ENCODE measurements at places on chromosomes 2 and 18.

DNA sequence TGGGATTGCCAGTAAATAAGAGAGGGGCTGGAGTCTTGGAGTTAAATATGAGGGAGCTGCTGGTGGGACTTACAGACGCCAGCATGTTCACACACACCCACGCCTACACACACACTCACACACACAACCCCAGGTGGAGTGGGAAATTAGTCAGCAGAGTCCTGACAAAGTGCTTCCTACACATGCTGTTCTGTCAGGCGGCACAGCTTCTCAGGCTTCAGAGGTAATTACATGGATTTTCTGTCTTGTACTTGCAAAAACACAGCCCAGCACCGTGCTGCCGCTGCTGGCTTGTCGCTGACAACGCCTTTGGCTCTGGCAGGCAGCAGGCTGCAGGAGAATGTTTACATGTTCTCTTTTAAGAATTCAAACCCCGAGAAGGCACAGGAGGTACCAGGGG, 1186.3 kb upstream of the CELF4 start:
- no peak for DNase-seq

GRCh38 chr2:185012643-185013042, 414.3 kb downstream of the ZNF804A start:
- DNase-seq: no peak

DNA sequence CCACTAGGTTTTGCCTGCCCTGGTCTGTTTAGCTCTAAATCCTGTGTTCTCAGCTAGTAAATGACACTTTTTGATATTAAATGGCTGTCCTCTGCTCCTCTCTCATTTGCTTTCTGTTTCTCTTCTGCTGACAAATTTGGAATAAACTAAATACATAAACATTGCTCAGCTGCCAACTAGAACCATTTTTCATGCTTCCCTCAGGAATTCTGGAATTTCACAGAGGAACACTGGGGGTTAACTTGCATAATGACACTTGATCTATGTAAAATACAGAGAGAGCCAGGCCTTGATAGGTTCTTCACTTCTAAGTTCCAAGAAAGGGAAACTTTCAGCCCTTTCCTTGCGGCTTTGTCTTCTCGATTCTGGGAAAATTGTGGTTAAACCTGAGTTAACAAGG, 450.6 kb upstream of the ST6GAL2 start:
- DNase-seq: no peak

DNA sequence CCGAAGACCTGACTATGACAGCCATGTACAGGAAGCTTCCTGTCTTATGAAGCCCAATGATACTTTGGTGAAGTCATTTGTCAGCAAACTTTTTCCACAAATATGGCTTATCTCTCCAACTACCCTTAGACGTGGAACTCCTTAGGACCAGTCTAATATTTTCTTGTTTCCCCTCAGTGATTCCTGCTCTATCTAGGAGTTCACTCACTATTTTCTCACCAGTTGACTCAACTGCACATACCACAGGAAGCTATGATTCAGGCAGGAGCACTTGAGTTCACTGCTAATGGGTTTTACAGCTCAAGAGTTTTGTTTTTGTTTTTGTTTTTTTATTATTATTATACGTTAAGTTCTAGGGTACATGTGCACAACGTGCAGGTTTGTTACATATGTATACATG, 109.3 kb downstream of the ANTXR1 start:
- peak; percentile 43 for DNase-seq

DNA sequence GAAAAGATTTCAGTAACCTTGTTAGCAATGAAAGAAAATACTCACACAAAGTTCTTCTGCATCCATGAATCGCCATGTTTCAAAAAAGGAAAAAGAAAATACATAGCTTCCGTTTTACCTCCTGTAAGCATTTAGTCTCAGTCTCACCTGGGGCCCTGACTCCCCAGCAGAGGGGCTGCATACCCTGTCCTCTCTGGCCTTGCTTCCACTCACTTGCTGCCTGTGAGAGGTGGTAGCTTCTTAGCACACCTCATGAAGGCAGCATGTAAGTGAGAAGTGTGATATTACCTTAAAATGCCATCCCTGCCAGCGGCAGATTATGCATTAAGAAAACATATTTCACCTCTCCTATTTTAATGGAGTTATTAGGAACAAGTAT, 49.3 kb upstream of the ZNF385B start:
- DNase-seq: no peak

DNA sequence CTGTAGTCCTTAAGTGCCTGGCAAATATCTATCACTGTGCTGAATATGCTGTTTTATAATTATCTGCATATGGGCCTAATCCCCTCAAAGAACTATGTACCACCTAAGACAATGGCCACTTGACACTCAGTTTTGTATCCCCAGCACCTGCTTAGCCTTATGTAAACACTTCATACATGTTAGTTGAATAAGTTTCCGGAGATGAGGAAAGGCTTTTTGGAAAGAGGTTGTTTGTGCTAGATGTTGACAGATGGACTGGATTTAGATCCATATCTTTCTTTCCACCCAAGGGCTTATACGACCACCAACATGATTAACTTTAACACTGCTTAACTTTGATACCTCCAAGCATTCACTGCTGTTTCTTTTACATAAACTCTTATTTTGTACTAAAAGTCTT, 63.3 kb downstream of the FAM228A start:
- DNase-seq: no peak

GRCh38 chr2:240288087-240288521, 147.4 kb upstream of the GPC1 start:
- DNase-seq: no peak

DNA sequence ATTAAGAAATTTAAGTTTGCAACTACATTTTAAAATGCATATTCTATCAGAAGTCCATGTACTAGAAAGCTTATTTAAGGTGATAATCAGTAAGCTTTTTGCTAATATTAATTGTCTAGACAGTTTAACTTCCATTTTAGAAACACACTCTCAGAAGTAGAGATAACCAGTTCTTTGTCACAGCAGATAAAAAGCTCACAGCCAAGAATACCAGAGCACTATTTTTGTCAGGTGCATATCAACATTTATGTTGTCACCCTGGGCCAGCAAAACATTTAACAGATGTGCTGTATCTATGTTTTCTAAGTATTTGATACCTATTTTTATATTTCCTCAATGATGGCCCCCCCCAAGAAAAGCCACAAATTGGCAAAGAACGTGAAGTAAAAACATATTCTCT, 192.6 kb downstream of the ERBB4 start:
- no peak for DNase-seq

GRCh38 chr2:163347982-163348856, 387.6 kb downstream of the FIGN start:
- peak; percentile 51 for DNase-seq

- no peak for DNase-seq
These were observed 109.7 kb downstream of the MAP4K4 start for GRCh38 chr2:101807242-101807641.

DNA sequence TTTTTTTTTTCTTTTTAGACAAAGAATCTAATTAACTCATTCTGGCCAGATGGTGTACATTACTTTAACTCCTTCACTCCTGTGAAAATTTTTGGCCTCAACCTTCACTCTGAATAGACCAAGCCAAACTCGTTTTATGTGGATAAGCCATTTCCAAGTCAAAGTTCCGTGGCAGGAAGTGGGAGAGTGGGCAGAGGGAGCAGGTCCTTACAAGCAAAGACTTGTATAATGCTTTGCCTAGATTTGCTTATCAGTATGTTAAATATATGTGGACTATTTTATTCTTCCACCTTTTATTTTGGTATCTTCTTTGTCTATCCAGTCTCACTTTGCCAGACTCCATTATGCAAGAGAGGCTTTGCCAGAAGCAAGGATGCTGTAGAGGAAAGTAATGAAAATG, 178.1 kb upstream of the TNP1 start:
- DNase-seq: no peak

- DNase-seq: no peak
These were observed 55.0 kb downstream of the RNF144A start for GRCh38 chr2:6972067-6972710.

DNA sequence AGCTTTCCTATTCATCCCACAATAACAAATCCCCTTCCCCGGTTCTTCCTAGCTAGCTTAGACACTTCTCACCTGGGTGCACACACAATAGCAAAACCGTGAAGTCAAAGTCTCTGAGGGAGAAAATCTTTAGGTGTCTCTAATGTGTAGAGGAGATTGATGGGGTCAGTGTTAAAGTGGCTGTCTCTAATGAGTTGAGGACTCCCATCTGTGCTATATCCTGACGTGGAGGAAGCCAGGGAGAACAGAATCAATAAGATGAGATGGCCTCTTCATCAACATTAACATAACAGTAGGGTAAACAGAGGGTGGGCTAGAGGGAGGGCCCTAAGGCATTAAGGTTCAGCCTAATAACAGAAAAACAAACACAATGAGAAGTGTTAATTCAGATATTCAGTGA, 120.4 kb downstream of the SLC5A7 start:
- DNase-seq: no peak

DNA sequence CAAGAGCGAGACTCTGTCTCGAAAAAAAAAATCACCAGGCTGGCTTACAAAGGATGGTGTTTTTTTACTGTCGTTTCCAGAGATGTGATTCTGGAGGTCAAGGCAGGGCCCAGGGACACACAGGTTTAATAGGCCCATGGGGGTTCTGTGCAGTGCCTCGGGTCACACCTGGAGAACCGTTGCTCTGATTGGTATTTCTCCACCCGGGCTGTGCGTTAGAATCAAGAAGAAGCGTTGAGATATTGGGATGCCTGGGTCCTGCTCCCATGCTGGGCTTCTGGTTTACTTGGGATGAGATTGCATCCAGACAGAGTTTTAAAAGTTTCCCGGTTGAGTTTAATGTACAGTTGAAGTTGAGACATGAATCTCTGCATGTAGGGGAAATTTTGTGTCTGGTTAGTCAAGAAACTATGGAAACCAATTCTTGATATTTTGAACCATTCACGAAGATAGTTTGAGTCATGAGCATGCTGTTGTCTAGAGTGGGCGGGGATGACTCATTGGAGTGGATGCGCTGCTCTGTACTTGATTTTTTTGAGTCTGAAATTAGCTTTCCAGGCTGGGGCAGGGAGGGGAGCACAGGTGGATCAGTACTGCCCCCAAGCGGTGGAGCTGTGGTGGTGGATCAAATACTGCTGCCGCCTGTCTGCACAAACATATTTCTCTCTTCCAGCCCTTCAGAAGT, 50.1 kb downstream of the GREB1 start:
- peak; percentile 82 for DNase-seq

DNA sequence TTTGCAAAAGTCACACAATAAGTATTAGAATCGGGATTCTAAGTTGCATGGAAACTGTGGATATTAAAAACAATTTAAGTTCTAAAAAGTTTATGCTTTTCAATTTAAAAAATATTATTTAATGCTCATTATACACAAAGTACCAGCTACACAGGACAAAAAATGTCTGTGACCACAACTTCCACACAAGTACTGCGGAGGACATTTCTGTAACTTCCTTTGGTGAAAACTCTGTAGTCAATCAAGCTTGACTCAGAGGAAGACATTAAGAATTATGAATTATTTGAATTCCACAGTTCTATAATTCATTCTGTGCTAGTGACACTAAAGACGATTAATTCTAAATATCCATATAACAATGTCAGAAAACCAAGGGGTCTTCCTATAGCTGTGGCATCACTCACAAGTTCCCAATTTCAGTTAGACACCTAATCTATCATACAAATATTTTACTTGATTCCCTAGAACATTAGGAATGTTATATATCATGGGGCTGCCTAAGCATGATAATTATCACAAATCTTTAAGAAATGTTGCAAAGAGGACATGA, 120.5 kb downstream of the AFF3 start:
- DNase-seq: no peak

GRCh38 chr2:193334401-193334800, 1139.7 kb upstream of the TMEFF2 start:
- no peak for DNase-seq

- no peak for DNase-seq
These were observed 21.2 kb upstream of the LAPTM4A start for GRCh38 chr2:20072436-20073158.

DNA sequence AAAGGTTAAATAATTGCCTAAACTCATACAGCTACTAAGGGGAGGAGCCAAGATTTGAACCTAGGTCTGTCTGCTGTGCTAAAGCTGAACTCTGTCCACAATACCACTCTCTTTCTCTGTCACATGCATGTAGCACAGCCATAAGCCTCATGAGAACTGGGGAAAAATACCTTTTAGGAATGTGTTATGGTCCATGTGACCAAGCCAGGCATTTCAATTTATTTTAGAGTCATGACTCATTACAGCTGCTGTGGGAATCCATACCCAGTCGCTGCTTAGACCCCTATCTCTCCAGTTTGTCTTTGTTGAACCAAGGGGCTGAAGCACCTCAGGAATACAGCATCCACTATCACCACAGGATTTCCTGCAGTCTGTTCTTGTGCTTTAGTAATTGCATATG, 200.0 kb upstream of the SIX3 start:
- no peak for DNase-seq

Measured in BJ (cell line).